Activated CD4-positive, CD25-positive, alpha-beta regulatory T cell treated with anti-CD3 and anti-CD28 coated beads, Interleukin-2, amount 50 U/mL, for 16 hours (primary cell): ENCODE measurements at places on chromosomes 3 and 15.

GRCh38 chr15:77384086-77384485 lies 35.8 kb downstream of the PEAK1 start:
- no peak for DNase-seq

- DNase-seq = no peak
These were observed 1.1 kb downstream of the KLHL6 start for GRCh38 chr3:183554377-183554776.

- DNase-seq = no peak
These were observed 5.5 kb upstream of the NR2E3 start for GRCh38 chr15:71804695-71805470.

- DNase-seq = no peak
These were observed 193.6 kb downstream of the CLSTN2 start for GRCh38 chr3:140128631-140129030.

- DNase-seq = no peak
These were observed 30.7 kb downstream of the ATP13A5 start for GRCh38 chr3:193347521-193348501.
